ENCODE measurements at places on chromosomes 1 and 21.

- DNase-seq: peak; percentile 37
Measured at GRCh38 chr21:44874497-44875315, 1.2 kb upstream of the PTTG1IP start.

DNA sequence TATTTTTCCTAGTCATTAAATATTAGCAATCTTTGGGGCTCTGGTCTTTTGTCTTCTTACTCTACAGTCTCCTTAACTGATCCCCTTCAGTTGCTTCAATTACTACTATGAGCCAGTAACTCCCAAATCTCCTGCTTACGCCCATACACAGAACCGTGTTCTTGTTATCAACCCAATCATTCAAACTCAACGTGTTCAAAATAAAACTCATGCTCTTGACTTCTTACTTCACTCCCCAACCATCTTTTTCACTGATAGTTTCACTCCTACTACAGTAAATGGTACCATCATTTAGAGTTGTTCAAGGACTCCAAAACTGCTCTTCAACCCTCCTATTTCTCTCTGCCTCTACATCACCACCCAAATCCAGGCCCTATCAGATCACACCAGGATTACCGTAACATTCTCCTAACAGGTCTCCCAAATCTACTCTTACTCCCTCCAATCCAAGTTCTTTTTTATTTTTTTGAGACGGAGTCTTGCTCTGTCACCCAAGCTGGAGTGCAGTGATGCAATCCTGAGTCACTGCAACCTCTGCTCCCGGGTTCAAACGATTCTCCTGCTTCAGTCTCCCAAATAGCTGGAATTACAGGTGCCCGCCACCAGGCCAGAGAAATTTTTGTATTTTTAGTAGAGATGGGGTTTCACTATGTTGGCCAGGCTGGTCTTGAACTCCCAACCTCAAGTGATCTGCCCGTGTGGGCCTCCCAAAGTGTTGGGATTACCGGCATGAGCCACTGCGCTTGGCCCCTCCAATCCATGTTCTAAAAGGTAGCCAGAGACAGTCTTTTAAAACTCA is 3.0 kb downstream of the YARS1 start:
- no peak for DNase-seq

DNA sequence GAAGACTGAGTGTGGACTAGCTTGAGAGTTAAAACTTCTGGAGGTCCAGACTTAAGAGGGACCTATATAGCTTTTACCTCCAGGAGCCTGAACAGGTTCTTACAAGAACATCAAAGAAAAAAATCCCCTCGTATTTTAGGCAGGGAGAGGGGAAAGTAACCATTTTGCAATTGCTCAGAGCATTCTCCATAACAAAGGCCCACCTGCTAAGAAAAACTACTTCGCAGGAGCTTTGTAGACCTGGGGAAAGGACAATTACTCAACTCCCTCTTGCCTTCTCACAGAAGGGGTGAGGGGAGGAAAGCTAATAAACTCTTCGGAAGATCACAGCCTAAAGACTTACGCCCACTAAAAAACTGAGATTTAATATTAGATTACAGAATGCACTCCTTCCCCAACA is 86.3 kb downstream of the RERE start:
- no peak for DNase-seq

- DNase-seq: no peak
Measured at GRCh38 chr1:115593365-115594259, 48.2 kb upstream of the VANGL1 start.

- DNase-seq: no peak
Measured at GRCh38 chr21:43907751-43908150, 42.7 kb downstream of the AGPAT3 start.

- no peak for DNase-seq
Measured at GRCh38 chr1:214009423-214010196, 21.8 kb downstream of the PROX1 start.

GRCh38 chr1:214454569-214455396 is 96.6 kb downstream of the PTPN14 start:
- DNase-seq: no peak

GRCh38 chr1:226661271-226661670 is 77.8 kb downstream of the ITPKB start:
- DNase-seq: no peak

DNA sequence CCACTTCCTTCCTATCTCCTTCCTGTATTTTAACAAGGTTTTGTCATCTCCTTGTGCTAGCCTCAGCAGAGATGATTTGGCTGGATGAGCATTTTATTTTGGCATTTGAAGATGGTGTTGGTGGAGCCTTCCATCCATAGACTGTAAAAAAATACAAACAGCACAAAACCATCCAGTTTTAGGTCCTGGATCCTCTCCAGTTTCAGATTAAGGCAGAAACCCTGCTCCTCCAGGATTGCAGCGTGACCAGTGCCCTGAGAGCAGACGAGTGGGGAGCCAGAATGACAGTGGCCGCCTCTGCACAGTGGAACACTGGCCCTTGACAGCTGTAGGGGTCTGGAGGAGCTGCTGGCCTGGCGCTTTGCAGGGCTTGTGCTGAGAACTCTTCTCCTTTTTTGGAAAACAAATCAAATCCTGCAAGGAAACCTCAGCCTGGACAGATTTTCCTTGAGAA is 72.2 kb upstream of the GADD45A start:
- no peak for DNase-seq

- no peak for DNase-seq
Measured at GRCh38 chr1:205585835-205586785, 45.7 kb downstream of the ELK4 start.

DNA sequence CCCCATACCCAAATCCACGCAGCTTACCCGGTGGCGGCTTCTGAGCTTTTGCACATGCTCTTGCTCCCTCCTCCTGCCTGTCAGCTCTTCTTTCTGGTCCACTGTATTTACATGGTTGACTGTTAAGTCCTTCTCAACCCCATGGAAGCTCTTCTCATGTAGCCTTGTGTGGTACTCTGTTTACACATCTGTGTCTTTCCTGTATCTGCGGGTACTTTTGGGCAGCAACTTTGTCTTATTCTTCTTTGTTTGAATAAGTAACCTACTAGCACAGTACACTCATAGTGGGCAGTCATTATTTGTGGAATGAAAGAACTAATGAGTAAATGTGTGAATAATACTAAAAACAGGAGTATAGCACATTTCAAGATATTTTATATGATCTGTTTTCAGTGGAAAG is 88.5 kb upstream of the GPR88 start:
- DNase-seq: peak; percentile 41

GRCh38 chr1:194865383-194865782 is 1679.0 kb upstream of the B3GALT2 start:
- no peak for DNase-seq

DNA sequence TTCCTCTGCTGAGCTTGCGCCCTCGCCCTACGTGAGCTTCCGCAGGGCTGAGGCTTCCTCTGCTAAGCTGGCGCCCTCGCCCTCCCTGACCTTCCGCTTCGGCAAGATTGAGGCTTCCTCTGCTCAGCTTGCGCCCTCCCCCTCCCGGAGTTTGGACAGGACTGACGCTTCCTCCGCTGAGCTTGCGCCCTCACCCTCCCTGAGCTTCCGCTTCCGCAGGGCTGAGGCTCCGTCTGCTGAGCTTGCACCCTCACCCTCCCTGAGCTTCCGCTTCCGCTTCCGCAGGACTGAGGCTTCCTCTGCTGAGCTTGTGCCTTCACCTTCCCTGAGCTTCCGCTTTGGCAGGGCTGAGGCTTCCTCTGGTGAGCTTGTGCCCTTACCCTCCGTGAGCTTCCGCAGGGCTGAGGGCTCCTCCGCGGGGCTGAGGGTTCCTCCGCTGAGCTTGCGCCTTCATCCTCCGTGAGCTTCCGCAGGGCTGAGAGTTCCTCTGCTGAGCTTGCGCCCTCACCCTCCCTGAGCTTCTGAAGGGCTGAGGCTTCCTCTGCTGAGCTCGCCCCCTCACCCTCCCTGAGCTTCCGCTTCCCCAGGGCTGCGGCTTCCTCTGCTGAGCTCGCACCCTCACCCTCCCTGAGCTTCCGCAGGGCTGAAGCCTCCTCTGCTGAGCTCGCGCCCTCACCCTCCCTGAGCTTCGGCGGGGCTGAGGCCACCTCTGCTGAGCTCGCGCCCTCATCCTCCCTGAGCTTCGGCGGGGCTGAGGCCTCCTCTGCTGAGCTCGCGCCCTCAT is 753.6 kb upstream of the TPTE start:
- DNase-seq: no peak

GRCh38 chr1:197081117-197081753 is 14.2 kb upstream of the F13B start:
- no peak for DNase-seq

DNA sequence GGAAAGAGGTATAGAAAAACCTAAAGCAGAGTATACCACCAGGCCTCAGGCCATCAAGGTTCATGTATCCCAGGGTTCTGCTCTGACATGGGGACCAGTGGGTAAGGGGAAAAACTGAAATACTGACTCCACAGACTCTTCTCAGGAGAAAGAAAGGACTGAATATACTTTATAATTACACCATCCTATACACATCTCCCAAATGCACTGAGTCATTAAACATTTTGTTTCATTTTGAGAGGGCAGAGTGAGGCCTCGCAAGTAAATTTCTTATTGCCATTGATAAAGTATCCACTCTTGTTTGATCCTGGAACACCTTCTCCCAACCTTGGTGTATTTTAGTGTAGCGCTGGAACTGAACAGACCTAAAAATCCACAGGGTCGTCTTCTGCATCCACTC is 247.9 kb downstream of the SLC45A1 start:
- no peak for DNase-seq

DNA sequence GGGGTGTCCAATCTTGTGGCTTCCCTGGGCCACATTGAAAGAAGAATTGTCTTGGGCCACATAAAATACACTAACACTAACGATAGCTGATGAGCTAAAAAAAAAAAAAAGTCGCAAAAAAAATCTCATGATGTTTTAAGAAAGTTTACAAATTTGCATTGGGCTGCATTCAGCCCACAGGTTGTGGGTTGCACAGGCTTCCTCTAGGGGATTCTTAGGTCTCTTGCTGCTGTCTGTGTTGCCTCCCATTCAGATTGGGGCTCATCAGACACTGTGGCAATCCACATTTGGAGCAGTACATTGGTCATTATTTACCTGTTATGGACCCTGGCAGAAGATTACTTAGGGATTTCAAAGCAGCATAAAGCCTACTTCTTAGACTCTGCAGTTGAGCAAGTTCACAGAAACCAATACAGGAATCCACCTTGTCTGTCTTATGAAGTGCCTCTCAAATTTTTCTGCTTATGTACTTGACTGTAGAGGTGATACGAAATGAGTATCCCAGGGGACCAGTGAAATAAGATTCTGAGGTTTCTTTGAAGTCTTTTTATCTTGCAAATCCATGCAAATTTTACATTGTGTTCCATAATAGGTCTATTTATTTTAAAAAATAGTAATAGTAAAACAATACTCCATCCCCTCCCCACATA is 205.5 kb downstream of the RPS6KC1 start:
- DNase-seq: no peak

- no peak for DNase-seq
Measured at GRCh38 chr1:178684542-178685000, 40.5 kb upstream of the RALGPS2 start.

GRCh38 chr1:201468844-201469644 is at the start of gene PHLDA3:
TSS of gene PHLDA3 (minus strand) at chr1:201469188. CDS start at chr1:201468786, 402 bp downstream.
- peak; percentile 62 for DNase-seq

DNA sequence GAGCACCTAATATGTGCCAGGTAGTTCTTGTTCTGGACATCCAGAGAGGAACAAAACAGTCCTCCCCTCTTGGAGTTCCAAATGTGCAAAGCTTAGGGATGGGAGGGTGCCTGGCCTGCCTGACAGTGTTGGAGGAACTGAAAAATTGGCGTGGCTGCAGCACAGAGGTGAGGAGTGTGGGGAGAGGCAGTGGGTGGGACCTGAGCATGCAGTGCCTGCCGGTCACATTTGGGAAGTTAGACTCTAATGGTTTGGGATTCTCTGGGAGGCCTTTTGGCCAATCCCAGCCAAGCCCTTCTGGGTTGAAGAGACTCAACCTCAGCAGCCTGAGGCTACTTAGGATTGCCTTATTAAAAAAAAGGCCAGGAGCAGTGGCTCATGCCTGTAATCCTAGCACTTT is 2.3 kb upstream of the TCEA3 start:
- no peak for DNase-seq

DNA sequence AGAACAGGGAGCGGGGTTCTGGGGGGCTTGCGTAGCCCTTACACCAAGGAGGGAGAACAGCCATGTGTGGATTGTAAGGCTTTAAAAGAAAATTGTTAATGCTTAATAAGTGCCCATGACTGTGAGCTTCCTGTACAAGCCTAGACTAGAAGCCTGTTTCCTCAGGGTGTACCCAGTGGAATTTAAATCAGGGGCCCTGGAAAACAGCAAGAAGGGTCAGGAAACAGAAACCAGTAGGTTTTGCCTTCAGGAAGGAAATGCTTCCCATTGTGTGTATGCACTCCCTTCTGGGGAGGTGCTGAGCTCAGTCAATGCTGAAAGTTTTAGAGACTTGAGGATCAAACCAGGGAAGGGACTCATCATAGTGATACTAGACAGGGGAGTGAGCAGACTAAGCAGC is 12.7 kb downstream of the UTP11 start:
- no peak for DNase-seq

GRCh38 chr1:23524716-23525401 is 6.2 kb downstream of the E2F2 start:
- DNase-seq: peak; percentile 31

- peak; percentile 79 for DNase-seq
Measured at GRCh38 chr1:156656806-156657740, 15.2 kb downstream of the BCAN start.

DNA sequence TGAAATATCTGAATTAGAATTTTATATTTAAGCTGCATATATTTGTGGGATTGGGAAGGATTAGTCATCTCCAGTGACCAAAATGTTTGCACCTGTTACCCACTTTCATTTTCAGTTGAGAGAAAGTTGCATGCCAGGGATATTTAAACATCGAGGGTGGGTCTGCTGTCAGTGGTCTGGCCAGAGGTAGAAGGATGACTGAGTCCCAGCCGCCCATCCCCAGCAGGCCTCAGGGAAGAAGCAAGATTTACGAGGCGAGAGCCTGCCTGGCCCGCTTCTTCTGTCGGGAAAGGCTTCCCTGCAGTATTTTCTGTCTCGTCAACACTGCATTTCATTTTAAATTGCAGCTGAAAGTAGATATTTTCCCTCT is 1.4 kb upstream of the MAN1C1 start:
- DNase-seq: no peak

DNA sequence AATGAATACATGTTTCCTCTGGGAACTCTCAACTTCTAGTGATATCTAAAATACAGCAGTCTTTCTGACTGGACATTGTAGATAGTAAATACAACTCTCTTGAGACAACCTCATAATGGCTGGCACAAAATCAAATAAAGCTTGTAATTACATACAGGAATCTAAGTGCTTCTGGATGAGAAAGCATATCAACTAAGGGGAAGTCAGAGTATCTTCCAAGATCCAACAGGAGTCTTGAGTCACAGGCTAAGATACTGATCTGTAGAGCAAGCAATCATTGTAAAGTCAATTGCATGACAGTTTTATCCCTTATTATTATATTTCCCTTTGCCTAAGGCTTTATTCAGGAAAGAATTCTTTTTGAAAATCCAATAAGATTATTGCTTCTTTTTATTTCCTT is 249.9 kb downstream of the LRRIQ3 start:
- DNase-seq: no peak

DNA sequence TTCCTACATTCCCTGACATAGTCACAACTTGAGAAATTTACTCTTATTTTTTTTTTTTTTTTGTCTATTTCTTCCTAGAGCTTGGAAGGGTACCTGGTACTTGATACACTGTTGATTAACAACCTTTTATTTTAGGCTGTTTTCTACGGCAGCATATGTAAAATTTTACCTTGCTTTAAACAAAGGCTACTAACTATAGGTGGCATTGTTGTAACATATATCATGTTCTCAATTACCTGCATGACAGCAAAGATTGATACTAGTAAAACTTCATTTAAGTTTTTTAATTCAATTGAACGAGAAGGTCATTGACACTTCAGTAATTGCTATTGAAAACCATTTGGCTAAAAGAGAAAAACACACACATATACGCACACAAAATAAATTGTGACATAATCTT is 238.3 kb upstream of the ESRRG start:
- no peak for DNase-seq

Measured in activated naive CD4-positive, alpha-beta T cell treated with Interleukin-2 at 50 U/mL for 16 hours (primary cell).